GDM1 (cell line): ENCODE measurements at places on chromosomes 3 and 15.

DNA sequence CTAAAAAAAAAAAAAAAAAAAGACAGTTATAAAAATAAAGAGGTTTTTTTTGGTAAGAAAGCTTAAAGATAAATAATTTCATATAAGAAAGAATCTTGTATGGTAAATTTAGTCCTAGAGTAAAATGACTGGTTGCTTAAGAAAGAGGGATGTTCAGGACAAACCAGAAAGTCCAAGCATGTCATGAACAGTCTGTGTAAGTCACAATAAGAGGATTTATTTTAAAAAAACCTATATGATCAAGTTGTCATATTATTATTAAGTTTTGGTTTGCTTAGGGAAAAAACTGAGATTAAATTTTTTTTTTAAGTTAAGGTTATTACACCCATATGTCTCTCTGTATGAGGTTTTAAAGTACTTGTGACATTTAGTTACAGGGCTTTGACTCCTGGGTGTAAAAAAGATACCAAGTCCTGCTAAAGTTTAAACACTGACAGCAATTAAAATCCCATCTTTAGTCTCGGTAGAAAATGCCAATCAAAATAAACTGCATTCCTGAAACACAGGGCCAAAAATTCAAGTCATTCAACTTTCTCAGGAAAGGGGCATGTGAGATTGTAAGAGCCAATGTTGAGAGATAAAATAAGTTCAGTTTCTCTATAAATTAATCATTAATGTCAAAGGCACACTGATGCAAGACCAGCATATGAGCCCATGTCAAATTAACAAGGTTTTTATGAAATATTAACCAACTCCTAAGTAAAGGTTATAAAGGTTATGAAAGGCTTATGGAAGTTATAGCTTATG, 8.5 kb upstream of the BDH1 start:
- DNase-seq: no peak

- no peak for DNase-seq
Observed at GRCh38 chr3:173584838-173585831, 187.6 kb downstream of the NLGN1 start.

- no peak for DNase-seq
Observed at GRCh38 chr3:4158329-4158728, 144.8 kb upstream of the SETMAR start.

GRCh38 chr3:69385723-69386555, at the start of gene FRMD4B:
Gene FRMD4B (minus strand): TSS chr3:69386088. CDS start chr3:69385989, 99 bp downstream.
- peak; percentile 41 for DNase-seq

- no peak for DNase-seq
Observed at GRCh38 chr15:61275901-61276300, 46.8 kb upstream of the RORA start.

DNA sequence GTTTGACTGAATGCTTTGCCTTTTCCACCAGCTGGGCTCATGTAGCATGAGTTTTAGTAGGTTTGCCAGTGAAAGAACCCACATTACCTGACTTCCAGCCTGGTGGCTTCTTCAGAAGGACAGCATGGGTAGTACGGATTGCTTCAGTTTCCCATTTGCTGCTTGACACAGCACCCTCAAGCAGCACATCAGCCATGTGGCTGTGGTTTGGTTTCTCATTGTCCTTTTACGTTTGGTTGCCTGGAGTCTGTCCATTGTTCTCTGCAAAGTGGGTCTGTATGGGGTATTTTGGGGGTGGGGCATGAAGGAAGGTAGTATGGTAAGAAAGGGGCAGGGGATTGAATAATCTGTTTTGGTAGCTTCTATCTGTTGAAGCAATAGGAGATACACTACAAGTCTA, 227.2 kb upstream of the ICE2 start:
- no peak for DNase-seq

DNA sequence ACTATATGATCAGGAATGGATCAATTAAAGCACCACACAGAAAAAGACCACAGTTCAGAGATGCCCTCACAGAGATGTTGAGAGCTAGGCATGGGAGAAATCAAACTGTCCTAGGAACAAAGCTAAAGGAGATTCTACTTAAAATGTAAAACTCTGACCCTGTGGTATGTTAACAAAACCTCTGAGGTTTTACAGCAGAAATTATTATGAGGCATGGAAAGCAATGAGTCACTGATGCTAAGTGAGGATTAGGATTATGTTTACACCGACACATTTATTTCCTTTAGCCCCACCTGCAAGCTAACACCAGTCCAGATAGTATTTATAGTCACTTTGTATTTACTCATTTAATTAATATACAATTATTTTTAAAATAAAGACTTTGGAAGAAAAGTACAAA, 1242.2 kb downstream of the OTOL1 start:
- no peak for DNase-seq

DNA sequence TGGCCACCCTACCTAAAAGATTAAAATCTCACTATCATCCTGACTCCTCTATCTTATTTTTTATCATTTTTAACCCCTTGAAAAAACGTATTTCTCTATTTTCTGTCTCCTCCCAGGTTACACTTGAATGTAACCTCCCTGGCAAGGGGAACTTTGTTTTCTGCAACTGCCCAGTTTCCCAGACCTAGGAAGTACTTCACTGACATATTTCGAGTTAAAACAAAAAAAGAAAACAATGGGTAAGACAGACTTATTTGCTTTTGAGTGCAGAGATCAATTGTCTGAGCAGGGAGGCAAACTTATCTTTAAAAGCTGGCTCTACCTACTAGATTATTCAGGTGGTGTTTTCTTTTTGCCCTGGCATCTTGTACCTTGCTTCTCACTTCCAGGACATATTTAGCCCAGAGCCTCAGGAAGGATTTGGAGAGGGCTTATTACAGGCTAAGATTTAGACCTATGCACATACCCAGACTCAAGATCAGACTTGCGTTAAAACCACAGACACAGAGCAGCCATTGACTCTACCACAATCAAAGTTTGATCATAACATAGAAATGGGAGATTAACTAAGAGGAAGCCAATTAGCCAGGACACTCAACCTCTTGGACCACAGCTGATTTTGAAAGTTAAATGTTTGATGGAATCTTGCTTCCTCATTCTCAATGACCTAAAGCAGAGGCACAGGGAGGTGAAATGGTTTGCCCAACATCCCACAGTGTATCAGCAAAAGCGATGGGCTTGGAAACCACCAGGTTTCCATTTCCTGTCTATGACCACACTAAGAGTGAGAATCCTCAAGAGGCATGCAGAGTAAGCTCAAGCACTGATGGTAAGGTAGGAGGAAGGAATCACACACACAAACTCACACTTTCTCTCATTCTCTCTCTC, 169.5 kb upstream of the THBS1 start:
- DNase-seq: no peak

GRCh38 chr3:137970914-137971831, 38.8 kb upstream of the CLDN18 start:
- DNase-seq: peak; percentile 44

GRCh38 chr15:71155534-71155933, 40.3 kb downstream of the THSD4 start:
- DNase-seq: no peak

DNA sequence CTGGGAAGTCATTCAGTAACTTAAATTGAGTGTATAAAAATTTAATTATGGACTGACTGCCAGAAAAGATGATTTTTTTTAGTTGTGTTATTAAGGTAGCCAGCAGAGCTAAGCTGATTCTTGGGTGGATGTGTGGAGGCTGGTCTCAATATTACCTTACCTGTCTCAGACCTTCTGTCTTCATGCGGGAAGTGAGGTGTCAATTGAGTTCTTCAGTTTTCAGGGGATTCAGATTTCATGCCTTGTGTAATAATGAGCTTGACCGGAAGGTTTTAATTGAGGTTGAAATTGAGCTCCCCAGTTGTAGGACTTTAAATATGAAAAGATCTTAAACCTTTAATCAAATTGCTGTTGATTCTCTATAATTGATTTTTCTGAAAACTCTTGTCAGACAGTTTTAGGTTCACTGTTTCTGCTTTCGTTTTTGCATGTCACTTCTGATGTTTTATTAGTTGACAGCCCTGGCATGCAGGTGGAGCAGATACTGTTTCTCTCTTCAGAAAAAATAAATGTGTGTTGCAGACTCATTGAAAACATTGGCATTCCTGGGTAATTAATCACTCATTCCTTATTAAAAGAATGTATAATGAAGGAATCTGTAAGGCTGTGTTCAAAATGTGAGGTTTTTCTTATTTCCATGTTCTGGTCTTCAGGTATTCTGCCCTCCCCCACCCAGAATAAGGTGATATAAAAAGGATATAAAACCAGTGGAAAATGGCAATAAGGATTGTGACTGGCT, 54.5 kb downstream of the PSMD6 start:
- no peak for DNase-seq

DNA sequence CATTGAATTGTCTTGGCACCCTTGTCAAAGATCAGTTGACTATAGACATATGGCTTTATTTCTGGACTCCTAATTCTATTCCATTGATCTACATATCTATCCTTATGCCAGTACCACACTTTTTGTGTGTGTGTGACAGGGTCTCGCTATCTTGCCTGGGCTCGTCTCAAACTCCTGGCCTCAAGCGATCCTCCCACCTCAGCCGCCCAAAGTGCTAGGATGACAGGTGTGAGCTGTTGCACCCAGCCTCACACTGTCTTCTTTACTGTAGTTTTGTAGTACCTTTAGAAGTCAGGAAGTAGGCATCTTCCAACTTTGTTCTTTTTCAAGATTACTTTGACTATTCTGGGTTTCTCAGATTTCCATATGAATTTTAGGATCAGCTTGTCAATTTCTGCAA, 24.3 kb downstream of the CDAN1 start:
- no peak for DNase-seq

DNA sequence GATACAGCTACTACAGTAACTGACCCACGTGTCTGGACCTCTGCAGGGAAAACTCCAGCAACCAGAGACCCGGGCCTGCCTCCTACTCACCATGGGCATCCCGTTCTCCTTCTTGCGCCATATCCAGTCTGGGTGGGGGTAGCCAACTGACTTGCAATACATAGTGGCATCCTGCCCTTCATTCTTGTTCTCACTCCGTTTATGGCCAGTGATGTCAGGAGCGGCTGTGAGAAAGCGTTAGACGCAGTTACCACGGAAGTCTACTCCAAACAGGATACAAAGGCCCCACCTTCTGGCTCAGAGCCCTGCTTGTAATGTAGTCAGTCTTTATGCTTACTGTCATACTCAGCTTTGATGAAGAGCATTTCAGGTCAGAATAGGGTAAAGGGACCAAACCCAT, 59.6 kb downstream of the NPTN start:
- no peak for DNase-seq

- no peak for DNase-seq
Observed at GRCh38 chr3:78580681-78581080, 1187.1 kb downstream of the ROBO1 start.

- DNase-seq: no peak
Observed at GRCh38 chr3:17831366-17831765, 88.9 kb upstream of the TBC1D5 start.

DNA sequence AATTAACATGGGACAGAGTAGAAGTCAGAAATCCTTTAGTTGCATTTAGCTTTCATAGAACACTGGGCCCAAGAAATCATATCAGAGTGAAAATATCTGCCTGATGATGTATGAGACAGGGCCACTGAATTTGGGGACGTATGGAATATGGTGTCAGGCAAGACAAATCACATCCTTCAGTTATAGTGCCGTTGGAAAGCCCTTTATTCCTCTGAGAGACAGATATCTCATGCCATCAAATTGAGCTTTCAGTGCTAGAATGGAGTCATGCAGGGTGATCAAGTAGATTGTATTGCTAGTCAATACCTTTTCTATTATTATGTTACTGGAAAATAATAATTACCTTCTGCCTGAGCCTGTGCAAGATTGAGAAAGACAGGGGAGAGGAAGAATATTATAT, 398.2 kb upstream of the RARB start:
- no peak for DNase-seq

- DNase-seq: peak; percentile 8
Observed at GRCh38 chr3:185823078-185824044, 1.5 kb downstream of the IGF2BP2 start.

DNA sequence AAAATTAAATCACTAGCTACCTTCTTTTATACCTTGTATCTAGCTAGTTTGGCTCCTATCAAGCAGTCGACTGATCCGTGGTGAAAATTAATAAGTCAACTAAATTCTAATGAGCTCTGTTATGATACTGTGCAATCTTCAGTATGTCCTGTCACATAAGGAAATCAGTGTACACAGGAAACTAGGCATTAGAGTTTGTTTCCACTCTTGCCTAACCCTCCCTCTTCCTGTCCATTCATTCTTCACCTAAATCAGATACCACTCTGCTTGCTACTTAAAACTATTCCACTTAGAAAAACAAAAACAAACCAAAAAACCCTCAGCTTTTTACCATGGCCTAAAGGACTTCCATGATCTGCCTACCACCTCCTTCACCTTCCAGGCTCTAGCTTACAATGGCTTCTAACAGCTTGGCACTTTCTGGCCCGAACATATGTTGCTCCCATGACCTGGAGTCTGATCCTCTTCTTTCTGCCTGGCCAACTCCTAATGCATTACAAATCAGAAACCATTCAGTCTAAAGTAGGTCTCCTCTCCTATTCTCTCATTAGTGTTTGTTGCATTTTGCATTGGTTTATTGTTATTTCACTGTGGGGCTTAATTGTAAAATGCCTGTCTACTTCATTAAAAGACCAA, 7.9 kb downstream of the RFC4 start:
- no peak for DNase-seq

GRCh38 chr15:85353516-85353915, 26.9 kb upstream of the AKAP13 start:
- no peak for DNase-seq

DNA sequence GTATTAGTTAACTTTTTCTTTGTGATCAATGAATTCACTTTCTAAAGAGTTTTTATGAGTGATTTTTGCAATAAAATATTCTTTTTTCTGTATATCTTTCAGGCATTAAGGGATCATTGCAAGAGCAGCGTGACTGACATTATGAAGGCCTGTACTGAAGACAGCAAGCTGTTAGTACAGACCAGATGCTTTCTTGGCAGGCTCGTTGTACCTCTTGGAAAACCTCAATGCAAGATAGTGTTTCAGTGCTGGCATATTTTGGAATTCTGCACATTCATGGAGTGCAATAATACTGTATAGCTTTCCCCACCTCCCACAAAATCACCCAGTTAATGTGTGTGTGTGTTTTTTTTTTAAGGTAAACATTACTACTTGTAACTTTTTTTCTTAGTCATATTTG, 24.4 kb downstream of the SELENOT start:
- no peak for DNase-seq

DNA sequence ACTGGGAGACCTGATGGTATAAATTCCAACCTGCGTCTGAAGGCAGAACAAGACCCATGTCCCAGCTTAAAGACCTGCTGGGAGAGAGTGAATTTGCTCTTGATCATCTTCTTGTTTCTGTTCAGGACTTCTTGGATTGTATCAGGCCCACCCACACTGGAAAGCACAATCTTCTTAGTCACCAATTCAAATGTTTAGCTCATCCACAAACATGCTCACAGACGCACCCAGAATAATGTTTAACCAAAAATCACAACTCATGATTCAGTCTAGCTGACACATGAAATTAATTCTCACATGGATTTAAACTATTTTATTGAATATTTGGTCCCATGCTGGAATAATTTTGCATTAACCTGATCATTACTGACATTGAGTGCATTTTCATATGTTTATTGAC, 37.8 kb upstream of the GOLGA6L2 start:
- no peak for DNase-seq
